ENCODE measurements at places on chromosomes 3 and 15. TPM values are rescaled to one million over a fixed set of nuclear protein-coding genes. Genes with fewer than 3 reads are reported as not detected.
A peak's percentile ranks its signal among the peaks of the same experiment; 100 is the strongest.

GRCh38 chr3:4514321-4514720 lies 21.2 kb downstream of the ITPR1 start:
- H3K27me3 ChIP-seq = no peaks in the 10 kb centered on the region
- peaks cover under 1% of the 10 kb centered on the region for H3K36me3 ChIP-seq

GRCh38 chr15:101648356-101648755 lies 3.8 kb downstream of the TM2D3 start:
- no peak overlapping the region for H3K4me3 ChIP-seq
- no peaks in the 10 kb centered on the region for H3K27me3 ChIP-seq
- H3K27ac ChIP-seq = no peak overlapping the region
- DNase-seq = no peak
- peaks cover 43% of the 10 kb centered on the region for H3K4me1 ChIP-seq
- peaks cover 21% of the 10 kb centered on the region for H3K36me3 ChIP-seq

GRCh38 chr15:82710208-82710555 lies 507 bp upstream of the AP3B2 start:
- peaks cover 21% of the 10 kb centered on the region for H3K27me3 ChIP-seq
- no peaks in the 10 kb centered on the region for H3K36me3 ChIP-seq
- no peak for DNase-seq
- no peaks in the 10 kb centered on the region for H3K4me1 ChIP-seq

DNA sequence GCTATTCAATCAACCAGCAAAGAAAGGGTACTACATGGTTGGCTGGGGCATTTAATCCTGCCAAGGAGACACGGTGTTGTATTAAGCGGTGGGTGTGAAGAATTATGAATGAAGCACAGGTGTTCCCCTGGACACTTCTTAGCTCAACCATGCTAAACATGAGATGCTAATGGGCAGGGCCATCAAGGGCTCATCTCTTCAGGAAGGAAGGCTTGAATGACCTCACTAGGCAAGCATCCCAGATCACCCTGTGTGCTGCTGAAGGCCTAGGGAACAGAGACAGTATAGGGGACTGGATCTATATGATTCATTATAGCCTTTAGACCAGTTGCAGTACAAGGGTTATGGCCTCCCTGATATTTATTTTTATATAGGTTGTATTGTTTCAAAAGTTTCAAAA lies 221.3 kb upstream of the SLCO3A1 start:
- no peak overlapping the region for H3K4me3 ChIP-seq
- no peaks in the 10 kb centered on the region for H3K27me3 ChIP-seq
- H3K4me1 ChIP-seq = no peaks in the 10 kb centered on the region
- H3K36me3 ChIP-seq = no peaks in the 10 kb centered on the region
- no peak for DNase-seq

GRCh38 chr3:195613468-195614069 lies 29.8 kb upstream of the APOD start:
- H3K27ac ChIP-seq = no peak overlapping the region
- no peaks in the 10 kb centered on the region for H3K27me3 ChIP-seq
- no peaks in the 10 kb centered on the region for H3K36me3 ChIP-seq
- no peak overlapping the region for H3K4me3 ChIP-seq
- no peak for DNase-seq

DNA sequence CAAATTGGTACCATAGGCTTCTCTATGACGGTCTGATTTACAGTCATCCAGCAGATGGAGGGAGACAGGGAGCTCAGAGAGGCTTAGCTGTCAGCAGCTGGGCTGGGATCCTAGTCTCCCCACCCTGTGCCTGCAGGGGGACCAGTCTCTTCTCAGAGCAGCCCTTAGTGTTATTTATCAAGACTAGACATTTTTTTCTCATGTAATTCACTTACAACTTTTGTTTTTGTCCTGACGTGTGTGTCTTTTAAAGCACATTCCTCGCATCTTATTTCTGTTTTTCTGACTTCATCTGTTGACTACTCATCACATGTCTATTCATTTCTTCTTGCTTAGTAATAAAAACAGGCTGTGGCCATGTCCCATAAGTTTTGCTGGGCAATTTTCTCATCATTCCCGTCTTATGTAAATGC lies 116.1 kb downstream of the KLF13 start:
- H3K4me1 ChIP-seq = peaks cover 32% of the 10 kb centered on the region
- DNase-seq = peak; percentile 36
- no peak overlapping the region for H3K4me3 ChIP-seq
- H3K36me3 ChIP-seq = no peaks in the 10 kb centered on the region
- no peaks in the 10 kb centered on the region for H3K27me3 ChIP-seq
- H3K27ac ChIP-seq = no peak overlapping the region

GRCh38 chr15:57563416-57563815 lies 28.3 kb upstream of the MYZAP start:
- H3K4me1 ChIP-seq = peaks cover 42% of the 10 kb centered on the region
- no peaks in the 10 kb centered on the region for H3K36me3 ChIP-seq
- no peak overlapping the region for H3K27ac ChIP-seq
- H3K27me3 ChIP-seq = no peaks in the 10 kb centered on the region

DNA sequence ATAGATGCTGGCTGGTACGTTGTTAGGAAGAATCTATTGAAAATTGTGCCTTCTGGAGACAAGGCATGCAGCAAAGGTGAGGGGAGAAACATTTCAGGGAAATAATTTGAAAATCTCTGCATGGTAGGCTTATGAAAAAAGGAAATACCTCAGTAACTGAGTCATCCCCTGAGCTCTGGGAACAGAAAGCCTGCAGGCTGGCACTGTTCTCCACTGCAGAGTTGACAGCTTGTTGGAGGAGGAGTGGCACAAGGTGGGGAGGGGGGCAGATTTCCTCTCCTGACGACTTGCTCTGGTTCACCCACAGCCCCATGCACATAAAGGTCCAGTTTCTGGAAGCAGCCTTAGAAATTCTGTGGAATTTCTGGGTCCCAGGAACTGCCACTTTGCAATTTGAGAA lies 179.4 kb downstream of the ABHD5 start:
- H3K27me3 ChIP-seq = peaks cover 24% of the 10 kb centered on the region
- H3K27ac ChIP-seq = no peak overlapping the region
- H3K36me3 ChIP-seq = no peaks in the 10 kb centered on the region
- H3K4me1 ChIP-seq = no peaks in the 10 kb centered on the region

DNA sequence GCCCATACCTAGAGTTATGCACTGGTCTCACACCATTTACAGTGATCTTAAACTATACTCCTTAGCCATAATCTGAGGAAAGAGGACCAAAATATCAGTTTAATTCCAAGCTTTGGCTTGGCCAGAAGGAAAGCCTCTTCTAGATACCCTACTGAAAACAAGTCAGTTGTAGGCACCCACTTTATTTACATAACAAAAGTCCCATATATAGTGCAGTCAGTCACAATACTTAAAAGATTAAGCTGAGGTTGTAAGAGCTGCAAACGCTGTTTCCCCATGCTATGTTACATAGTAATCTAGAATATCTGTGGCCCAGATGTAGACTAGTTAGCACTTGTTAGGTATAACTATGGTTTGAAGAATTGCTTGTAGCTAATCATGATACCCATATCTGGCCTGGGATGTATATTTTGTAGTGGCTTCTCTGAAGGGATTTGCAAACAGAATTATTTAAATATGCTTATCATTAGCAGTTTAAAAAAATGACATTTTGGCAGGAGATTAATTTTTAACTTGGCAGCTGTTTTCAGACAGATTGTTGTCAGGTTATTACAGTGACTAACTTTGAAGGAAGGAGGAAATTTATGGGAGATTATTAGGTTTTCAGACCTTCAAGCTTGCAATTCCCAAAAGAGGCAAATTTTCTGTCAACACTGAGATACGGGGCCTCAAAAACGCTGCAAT lies 160.4 kb upstream of the SLC2A2 start:
- no peak overlapping the region for H3K4me3 ChIP-seq
- DNase-seq = no peak
- peaks cover 44% of the 10 kb centered on the region for H3K4me1 ChIP-seq
- H3K36me3 ChIP-seq = peaks cover 15% of the 10 kb centered on the region
- H3K27ac ChIP-seq = no peak overlapping the region

- H3K4me1 ChIP-seq = peaks cover 3% of the 10 kb centered on the region
- no peaks in the 10 kb centered on the region for H3K36me3 ChIP-seq
- peaks cover 24% of the 10 kb centered on the region for H3K27me3 ChIP-seq
- DNase-seq = no peak
- no peak overlapping the region for H3K4me3 ChIP-seq
Measured at GRCh38 chr3:134313847-134314587, 60.2 kb downstream of the AMOTL2 start.

- H3K27me3 ChIP-seq = peaks cover 6% of the 10 kb centered on the region
- no peak overlapping the region for H3K27ac ChIP-seq
- no peak for DNase-seq
- no peaks in the 10 kb centered on the region for H3K4me1 ChIP-seq
- H3K36me3 ChIP-seq = no peaks in the 10 kb centered on the region
Measured at GRCh38 chr15:77654975-77655374, 22.3 kb upstream of the LINGO1 start.

GRCh38 chr3:98592345-98592935 lies 971 bp downstream of the CPOX start:
- peak overlapping the region; percentile 83 for H3K4me3 ChIP-seq
- peaks cover 27% of the 10 kb centered on the region for H3K4me1 ChIP-seq
- H3K36me3 ChIP-seq = peaks cover 14% of the 10 kb centered on the region
- H3K27me3 ChIP-seq = no peaks in the 10 kb centered on the region
- DNase-seq = no peak

GRCh38 chr3:13525827-13526625 lies 22.9 kb upstream of the FBLN2 start:
- DNase-seq = no peak
- no peak overlapping the region for H3K27ac ChIP-seq
- no peaks in the 10 kb centered on the region for H3K4me1 ChIP-seq
- H3K4me3 ChIP-seq = no peak overlapping the region
- H3K36me3 ChIP-seq = no peaks in the 10 kb centered on the region

GRCh38 chr15:52221730-52222129 lies 30.5 kb upstream of the GNB5 start:
- peak overlapping the region; percentile 80 for H3K27ac ChIP-seq
- no peaks in the 10 kb centered on the region for H3K36me3 ChIP-seq
- no peak for DNase-seq

GRCh38 chr15:25501828-25502446 lies 63.1 kb upstream of the UBE3A start:
- H3K4me1 ChIP-seq = no peaks in the 10 kb centered on the region
- no peaks in the 10 kb centered on the region for H3K36me3 ChIP-seq
- peaks cover 4% of the 10 kb centered on the region for H3K27me3 ChIP-seq

GRCh38 chr3:47882338-47882737 lies 79.4 kb downstream of the DHX30 start:
- H3K27me3 ChIP-seq = no peaks in the 10 kb centered on the region
- peaks cover 4% of the 10 kb centered on the region for H3K36me3 ChIP-seq
- H3K4me3 ChIP-seq = no peak overlapping the region
- no peak for DNase-seq

GRCh38 chr3:81707996-81708395 lies 53.4 kb downstream of the GBE1 start:
- no peak for DNase-seq
- peaks cover 3% of the 10 kb centered on the region for H3K36me3 ChIP-seq
- no peak overlapping the region for H3K27ac ChIP-seq
- no peaks in the 10 kb centered on the region for H3K27me3 ChIP-seq
- no peak overlapping the region for H3K4me3 ChIP-seq

GRCh38 chr3:45976191-45977091 lies 19.2 kb downstream of the FYCO1 start:
- H3K36me3 ChIP-seq = peaks cover 70% of the 10 kb centered on the region
- no peaks in the 10 kb centered on the region for H3K27me3 ChIP-seq
- peak; percentile 61 for DNase-seq
- peak overlapping the region; percentile 79 for H3K27ac ChIP-seq
- H3K4me3 ChIP-seq = no peak overlapping the region

DNA sequence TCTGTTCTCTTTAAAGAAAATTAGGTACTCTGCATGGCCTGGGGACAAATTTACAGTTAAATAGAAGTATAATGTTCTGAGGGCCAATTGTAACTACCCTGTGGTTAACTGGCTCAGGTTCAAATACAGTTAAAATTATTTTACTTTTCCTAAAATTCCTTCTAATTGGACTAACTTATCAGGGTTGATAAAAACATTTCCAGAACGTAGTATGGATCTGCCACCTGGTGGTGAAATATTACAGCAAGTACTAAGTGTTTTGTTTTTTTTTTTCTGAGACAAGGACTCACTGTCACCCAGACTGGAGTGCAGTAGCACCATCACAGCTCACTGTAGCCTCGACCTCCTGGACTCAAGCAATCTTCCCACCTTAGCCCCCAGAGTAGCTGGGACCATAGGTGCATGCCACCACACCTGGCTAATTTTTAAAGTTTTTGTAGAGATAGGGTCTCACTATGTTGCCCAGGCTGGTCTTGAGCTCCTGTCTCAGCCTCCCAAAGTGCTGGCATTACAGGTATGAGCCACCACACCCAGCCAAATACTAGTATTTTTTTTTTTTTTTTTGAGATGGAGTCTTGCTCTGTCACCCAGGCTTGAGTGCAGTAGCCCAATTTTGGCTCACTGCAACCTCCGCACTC lies 29.2 kb downstream of the NEO1 start:
- no peaks in the 10 kb centered on the region for H3K27me3 ChIP-seq
- peak; percentile 6 for DNase-seq
- no peaks in the 10 kb centered on the region for H3K36me3 ChIP-seq
- no peaks in the 10 kb centered on the region for H3K4me1 ChIP-seq
- H3K27ac ChIP-seq = no peak overlapping the region

DNA sequence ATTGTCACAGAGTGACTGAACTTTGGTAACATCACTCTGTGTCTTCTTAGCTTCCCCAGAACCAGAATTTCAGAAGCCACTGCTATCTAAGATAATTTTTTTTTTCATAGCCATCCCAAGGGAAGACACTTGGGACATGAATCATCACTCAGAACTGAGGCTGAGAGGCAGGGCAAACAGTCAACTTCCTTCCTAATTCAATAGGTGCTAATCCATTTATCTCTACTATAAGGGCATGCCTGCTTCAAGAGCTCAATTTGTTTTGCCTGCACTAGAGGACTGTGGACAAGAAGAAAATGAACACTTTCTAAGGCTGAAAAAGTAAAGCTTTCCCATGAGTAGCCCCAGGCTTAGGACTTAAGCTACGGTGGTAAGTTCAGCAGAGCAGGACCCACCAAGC lies 56.7 kb upstream of the MYRIP start:
- no peak for DNase-seq
- no peak overlapping the region for H3K4me3 ChIP-seq
- no peaks in the 10 kb centered on the region for H3K27me3 ChIP-seq
- H3K4me1 ChIP-seq = peaks cover 2% of the 10 kb centered on the region
- no peaks in the 10 kb centered on the region for H3K36me3 ChIP-seq
- H3K27ac ChIP-seq = no peak overlapping the region

DNA sequence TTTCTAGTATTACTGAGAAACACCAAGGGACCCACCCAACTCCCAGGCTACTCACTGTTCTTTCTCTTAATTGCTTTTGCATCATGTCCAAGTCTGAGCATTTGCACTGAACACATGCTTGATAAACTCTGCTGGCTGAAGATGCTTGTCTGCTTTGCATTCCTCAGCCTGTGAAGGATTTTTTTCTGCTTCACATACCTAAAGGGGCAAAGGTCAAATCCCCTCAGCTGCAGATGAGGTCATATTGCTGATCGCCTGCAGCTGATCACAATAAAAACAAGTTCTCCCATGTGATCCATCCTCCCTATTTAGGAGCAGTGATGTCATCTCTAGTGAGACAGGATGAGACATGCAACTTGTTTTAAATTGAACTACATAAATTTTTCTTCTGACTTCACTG lies 84.6 kb upstream of the DCBLD2 start:
- H3K4me1 ChIP-seq = no peaks in the 10 kb centered on the region
- H3K4me3 ChIP-seq = no peak overlapping the region
- DNase-seq = no peak
- H3K36me3 ChIP-seq = no peaks in the 10 kb centered on the region
- peaks cover 4% of the 10 kb centered on the region for H3K27me3 ChIP-seq

GRCh38 chr15:78387246-78388037 lies 47.3 kb downstream of the CRABP1 start:
- H3K4me1 ChIP-seq = no peaks in the 10 kb centered on the region
- H3K27me3 ChIP-seq = peaks cover 9% of the 10 kb centered on the region
- no peak overlapping the region for H3K4me3 ChIP-seq
- no peak overlapping the region for H3K27ac ChIP-seq
- H3K36me3 ChIP-seq = no peaks in the 10 kb centered on the region

CLDN18 gene
- not detected for total RNA-seq

PDCD10 gene
- total RNA-seq = 46.6 TPM

FBXO40 gene
- total RNA-seq = not detected

STRC gene
- 0.77 TPM for total RNA-seq

GOLGA8J gene
- not detected for total RNA-seq

SLC24A5 gene
- not detected for total RNA-seq
